HEK293T (cell line): ENCODE measurements at places on chromosomes 5 and 9.

GRCh38 chr9:126708178-126708577 is 94.5 kb downstream of the LMX1B start:
- peak; percentile 2 for DNase-seq

- DNase-seq = no peak
Measured at GRCh38 chr9:76610011-76610352, 151.0 kb downstream of the GCNT1 start.

DNA sequence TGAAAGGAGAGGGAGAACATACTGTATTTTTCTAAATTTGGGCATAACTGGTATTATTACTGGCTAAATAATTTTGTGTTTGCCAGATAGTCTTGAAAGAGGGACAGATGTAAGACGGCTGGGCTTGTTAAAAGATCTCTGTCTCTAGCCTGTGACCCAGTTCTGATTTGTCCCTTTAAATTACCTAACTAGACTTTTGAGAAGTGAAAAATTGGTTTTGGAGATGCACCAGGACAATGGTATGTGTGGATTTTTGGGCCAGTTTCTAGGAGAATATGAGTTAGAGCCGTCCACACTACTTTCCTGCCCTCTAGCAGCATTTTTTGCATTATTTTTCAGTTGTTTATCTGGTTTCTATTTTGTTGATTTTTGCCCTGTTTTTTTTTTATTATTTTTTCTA is 33.5 kb downstream of the LNPEP start:
- no peak for DNase-seq

DNA sequence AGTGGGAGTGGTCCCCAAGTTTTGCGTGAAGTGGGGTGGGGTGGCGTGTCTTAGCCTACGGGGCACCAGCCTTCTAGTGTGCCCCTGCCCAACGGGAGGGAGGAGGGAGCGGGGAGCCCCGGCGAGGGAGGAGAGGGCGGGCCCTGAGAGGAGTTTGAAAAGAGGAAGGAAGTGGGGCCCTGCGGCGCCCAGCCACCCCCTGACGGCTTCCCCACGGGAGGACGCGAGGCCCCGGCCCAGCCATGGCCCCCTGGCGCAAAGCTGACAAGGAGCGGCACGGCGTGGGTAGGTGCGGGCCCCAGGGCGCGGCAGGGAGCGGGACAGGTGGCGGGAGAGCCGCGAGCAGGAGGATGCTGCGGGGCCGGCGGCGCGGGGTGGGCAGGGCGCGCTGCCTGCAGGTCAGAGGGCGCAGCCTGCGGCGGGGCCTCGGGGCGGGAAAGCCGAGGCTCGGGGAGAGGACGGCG is at the start of gene DOCK2:
Gene DOCK2 (plus strand): TSS at position 191 of the 464 bp plus-strand sequence. CDS start 52 bp downstream, at position 243.
- DNase-seq = no peak

- DNase-seq = no peak
Measured at GRCh38 chr9:97470076-97470475, 31.4 kb upstream of the TMOD1 start.

- no peak for DNase-seq
Measured at GRCh38 chr5:91136271-91136670, 246.8 kb downstream of the ARRDC3 start.

DNA sequence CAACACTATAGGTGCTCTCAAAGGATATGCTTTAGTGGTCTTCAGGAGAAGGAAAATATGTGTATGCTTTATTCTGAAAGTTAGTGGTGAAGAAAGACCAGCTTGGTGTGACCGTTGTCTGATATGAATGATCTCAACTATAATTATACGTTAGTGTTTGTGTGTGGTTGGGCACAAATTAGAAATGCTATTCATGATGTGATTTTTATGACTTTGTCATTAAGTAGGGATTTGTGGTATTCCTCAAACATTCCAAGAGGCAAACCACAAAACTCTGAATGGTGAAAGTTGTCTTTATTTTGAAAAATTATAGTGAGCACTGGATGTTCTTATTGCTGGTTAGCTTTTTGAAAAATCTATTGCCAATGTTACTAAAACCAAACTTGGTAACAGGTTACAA is 6.2 kb upstream of the F2R start:
- no peak for DNase-seq

GRCh38 chr5:59712836-59713497 is 180.6 kb downstream of the PDE4D start:
- DNase-seq = peak; percentile 8

GRCh38 chr5:125487231-125487630 is 740.8 kb upstream of the ZNF608 start:
- no peak for DNase-seq

DNA sequence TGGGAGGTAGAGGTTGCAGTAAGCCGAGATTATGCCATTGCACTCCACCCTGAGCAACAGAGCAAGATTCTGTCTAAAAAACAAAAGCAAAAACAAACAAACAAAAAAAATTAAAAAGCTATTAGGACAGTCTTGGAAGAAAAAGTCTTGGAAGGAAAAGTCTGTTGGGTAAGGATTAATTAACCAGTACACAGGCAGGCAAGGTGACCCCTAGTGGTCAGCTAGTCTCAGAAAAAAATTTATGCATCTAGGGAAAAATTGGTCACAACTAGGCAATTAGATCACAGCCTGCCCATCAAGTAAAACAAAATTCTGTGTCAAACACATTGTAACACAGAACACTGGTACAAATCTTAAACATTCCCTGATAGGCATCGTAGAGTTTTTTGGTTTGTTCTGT is 6.7 kb upstream of the ANKRD18B start:
- DNase-seq = peak; percentile 34

- DNase-seq = no peak
Measured at GRCh38 chr5:7671381-7671993, 179.4 kb downstream of the CFAP90 start.

DNA sequence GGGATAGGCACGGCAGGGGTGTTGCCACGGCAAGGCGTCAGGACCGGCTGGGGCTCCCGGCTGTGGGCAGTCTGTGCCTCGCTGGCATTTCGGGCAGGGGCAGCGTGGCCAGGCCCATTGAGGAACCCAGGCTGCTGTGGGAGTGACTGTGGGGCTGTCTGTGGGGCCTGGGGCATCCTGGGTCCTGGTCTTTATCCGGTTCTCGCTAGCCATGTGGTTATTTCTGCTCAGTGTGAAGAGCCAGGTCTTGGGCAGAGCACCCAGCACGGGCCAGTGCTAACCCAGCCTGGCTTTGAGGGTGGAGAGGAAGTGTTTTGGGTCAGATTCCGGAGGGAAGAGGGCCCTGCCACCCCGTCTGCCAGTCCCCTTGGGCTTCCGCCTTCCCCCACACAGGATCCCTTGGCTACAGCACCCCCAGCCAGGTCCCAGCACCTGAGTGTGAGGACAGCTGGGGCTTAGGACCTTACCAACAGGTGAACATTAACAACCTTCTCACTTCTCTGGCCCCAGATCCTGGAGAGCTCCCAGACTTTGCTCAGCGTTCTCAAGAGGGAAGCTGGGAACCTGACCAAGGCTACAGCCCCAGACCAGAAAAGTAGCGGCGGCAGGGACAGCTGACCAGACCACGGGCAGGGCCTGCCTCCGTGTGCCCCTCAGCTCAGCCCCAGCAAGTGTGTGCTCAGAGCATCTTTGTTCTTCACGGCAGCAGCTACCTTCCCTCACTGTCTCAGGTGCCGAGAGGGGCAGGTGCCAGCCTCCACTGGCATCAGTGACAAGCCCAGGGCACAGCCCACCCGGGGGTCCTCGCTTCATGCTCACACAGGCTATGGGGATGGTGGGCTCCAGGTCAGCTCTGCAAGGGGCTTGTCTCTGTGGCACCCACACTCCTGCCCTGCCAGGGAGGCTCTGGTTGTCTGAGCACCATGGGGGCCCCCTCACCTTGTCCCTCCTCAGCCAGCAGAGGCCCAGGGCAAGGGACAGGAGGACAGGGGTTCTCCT is 1.1 kb downstream of the SSNA1 start:
- no peak for DNase-seq

- DNase-seq = no peak
Measured at GRCh38 chr9:126932871-126933321, 18.3 kb downstream of the RALGPS1 start.

- DNase-seq = no peak
Measured at GRCh38 chr5:106172681-106173532, 1497.8 kb downstream of the EFNA5 start.

DNA sequence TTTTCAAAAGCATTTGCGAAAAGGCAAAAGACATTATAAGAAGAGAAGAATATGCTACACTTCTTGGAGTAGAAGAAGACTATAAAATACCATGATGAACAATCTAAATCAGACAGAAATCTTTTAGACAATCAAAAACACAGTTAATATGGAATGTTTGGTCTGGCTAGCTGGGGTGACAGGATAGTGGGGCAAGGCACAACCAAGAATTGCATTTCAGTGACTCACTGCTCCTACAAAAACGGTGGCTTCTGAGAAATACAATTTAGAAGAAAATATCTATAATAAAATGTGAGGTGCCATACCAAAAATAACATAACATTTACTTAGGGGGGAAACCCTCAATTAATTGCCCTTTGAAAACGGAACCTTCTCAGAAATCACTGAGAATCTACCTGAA is 363.4 kb downstream of the NPR3 start:
- DNase-seq = no peak
